ENCODE measurements at places on chromosomes 3 and 15. TPM values are rescaled to one million over a fixed set of nuclear protein-coding genes. Genes with fewer than 3 reads are reported as not detected.

The GHSR gene
- total RNA-seq = not detected

The KNL1 gene
- total RNA-seq = 18.4 TPM

The GOLGA8S gene
- not detected for total RNA-seq

The MAGI1 gene
- total RNA-seq = 3.6 TPM

The GOLGA8K gene
- 0.40 TPM for total RNA-seq

DNA sequence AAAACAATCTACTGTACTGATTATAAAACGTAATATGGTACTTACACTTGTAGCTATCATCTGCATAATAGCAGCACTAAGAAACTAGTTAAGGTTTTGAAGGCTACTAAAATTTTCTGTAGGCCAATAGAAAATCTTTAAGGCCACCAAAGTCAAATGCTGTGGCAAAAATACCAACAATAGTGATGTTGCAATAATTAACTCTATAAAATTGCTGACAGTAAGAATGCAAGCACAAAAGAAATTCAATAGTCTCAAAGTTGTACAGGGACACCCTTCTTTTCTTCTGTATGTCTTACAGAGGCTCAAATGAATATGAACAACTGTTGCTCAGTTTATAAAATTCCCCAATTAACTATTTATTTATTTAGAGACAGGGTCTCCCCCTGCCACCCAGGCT lies 62.0 kb downstream of the TMCC1 start:
- no peak for DNase-seq

DNA sequence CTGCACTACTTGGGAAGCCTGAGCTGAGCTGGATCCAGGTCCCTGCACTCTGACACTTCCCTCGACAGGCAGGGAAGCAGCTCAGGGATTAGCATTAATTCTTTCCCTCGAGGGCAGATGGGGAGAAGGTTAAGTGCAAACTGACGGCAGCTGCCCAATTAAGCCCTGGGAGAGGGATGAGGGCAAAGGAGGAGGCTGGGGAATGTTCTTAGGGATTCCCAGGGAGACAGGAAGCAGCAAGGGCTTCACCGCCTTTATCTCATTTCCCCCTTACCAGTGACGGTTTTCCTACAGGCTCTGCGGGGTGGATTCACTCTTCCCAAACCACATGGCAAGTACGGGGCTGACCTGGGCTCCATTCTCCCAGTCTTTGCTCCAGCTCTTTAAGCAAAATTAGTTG lies 519.0 kb upstream of the PROK2 start:
- DNase-seq = no peak

- DNase-seq = no peak
Measured at GRCh38 chr15:92115834-92116233, 262.3 kb downstream of the SLCO3A1 start.

DNA sequence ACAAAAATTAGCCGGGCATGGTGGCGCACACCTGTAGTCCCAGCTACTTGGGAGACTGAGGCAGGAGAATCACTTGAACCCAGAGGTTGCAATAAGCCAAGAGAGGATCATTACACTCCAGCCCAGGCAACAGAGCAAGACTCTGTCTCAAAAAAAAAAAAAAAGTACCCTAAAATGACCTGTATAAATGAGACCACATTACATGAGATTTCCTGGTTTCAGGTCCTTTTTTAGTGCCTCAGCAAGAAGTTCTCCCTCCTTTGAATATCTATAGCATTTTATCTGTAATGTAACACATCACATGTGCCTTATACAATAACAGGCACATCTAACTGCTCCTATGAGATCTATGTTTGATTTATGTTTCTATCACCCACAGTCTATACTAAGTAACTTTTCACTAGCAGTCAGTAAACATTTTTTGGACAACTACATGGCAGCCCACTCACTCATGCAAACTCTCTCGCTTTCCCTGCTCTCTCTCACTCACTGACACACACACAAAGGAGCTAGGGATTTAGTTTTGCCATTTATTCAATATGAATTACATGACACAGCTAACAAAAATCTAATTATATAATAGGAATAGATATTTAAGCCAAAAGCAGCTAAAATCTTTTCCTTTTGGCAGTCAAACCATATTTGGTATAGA lies 34.1 kb downstream of the ADAM10 start:
- DNase-seq = no peak

- peak; percentile 24 for DNase-seq
Measured at GRCh38 chr3:137165117-137165806, 207.5 kb downstream of the IL20RB start.

- no peak for DNase-seq
Measured at GRCh38 chr3:66227915-66228314, 7.1 kb downstream of the SLC25A26 start.

DNA sequence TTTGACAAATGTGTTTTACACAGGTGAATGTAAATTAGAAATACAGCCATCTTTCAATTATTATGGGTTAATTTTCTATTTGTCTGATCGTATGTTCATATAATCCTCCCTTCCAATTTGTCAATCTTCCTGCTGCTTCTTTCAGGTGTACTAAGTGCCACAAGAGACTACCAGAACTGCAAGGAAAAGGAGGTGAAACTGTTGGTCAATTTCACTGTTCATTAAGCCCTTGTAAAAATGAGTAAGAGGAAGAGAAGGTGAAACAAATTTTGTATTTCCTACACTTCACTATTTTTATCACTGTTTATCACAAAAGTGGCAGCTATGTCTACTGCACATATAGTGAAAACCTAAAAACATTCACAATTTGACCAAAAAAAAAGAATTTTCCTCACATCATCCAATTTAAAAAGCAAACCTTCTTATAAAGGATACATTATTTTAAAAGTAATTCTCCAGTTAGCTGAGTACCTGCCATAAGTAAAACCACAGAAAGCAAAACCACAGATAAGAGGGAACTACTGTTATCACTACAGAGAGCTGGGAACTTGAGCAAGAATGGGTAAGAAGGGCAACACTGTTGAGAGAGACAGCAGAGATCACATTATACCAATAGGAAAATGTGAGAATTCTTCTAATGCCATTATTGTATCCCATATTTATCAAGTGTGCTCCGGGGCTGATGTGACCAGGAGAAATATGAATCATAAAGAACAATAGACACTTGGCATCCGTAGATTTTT lies 163.0 kb downstream of the TBC1D5 start:
- peak; percentile 56 for DNase-seq

DNA sequence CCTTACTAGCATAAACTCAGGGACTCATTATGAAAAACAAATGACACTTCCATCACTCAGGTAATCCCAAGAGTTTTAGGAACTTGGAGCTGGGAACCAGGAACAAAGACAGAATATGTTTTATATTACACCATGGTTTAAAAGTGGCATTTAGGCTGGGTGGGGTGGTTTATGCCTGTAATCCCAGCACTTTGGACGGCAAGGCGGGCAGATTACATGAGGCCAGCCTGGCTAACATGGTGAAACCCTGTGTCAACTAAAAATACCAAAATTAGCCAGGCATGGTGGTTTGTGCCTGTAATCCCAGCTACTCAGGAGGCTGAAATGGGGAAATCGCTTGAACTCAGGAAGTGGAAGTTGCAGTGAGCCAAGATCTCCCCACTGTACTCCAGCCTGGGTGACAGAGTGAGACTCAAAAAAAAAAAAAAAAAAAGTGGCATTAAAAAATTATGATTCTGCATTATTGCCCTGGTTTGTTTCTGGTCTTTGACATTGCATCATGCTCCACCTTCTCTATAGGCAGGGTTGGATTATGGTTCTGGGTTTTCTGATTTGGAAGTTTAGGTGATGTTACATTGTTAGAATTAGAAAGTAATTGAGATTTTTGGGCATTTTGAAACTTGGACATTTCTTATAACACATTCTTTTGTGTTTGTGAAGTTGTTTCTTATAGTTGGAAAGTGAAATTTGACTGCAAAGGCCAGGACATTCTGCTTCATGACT lies 19.0 kb downstream of the SQOR start:
- no peak for DNase-seq

DNA sequence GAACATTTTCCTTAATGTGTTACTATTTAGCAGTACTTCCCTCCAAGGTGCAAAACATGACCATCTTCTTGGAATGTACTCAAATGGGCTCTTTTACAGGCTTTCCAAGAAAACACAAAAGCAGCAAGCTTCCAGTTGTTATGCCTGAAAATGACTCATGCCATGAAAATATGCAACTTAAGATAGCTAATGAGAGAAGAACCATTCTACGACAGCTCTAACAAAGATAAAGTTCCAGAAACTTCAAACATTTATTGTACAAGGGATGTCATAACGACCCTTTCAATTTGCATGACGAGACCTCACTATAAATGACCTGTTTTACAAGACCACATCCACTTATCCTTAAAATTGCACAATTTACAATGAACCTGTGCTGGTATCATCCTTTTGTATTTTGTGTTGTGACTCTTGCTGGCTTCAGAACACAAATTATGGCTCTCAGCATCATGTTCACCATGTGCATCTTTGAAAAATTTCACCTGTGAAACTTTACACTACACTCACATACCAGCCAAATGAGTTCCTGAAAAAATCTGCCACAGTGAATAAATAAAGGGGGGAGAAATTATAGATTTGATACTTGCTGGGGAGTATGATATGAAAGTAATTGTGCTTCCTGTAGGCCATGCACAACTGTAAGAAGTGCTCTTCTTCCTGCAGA lies 433.7 kb downstream of the MAGI1 start:
- DNase-seq = no peak

DNA sequence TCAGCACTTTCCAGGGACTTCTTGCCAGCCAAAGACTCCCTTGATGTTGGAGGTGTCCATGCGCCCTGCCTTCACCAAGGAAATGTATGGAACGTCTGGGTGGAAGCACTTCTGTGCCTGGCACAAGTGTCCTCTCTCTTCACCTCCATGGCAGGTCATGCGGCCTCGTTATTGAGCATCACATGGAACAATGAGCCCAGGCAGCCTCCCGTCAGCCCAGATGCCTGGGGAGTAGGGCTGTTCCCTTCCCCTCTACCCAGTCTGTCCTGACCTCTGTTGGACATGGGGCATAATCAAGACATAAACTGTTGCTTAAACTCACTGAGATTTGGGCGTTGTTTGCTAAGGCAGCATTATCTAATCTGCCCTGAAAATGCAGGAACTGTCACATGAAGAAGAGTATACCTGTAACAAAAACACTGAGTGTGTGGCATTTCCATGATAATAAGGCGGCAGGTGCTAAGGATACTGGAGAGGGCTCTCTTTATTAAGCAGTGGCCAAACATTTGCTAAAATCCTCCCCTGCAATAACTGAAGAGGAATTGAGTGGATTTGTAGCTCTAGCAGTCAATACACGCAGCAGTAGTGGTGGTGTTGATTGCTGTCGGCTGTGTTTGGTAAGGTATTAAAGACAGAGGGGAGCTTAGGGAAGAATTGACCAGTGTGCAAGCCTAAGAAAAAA lies 338.2 kb upstream of the ATP10A start:
- no peak for DNase-seq

GRCh38 chr3:95474338-95474737 lies 1340.1 kb upstream of the EPHA6 start:
- no peak for DNase-seq

GRCh38 chr3:166455744-166456143 lies 618.5 kb upstream of the BCHE start:
- DNase-seq = peak; percentile 21

DNA sequence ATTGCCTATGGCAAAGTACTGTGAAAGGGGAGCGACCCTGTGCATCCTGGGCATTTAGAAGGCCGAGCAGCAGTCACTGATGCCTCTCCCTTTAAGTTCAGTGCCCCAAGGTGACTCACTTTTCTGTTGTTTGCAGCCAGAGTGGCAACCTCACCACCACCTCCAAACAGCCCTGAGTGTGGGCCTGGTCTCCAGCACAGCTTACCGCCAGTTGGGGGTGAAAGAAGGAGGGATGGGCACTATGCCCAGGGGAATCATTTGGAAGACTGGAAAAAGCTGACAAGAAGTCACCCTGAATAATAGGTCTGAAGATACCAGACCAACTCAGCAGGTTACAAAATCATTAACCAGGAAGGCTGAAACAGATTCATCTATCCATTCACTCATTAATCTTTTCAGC lies 571.8 kb downstream of the EPHB1 start:
- no peak for DNase-seq

DNA sequence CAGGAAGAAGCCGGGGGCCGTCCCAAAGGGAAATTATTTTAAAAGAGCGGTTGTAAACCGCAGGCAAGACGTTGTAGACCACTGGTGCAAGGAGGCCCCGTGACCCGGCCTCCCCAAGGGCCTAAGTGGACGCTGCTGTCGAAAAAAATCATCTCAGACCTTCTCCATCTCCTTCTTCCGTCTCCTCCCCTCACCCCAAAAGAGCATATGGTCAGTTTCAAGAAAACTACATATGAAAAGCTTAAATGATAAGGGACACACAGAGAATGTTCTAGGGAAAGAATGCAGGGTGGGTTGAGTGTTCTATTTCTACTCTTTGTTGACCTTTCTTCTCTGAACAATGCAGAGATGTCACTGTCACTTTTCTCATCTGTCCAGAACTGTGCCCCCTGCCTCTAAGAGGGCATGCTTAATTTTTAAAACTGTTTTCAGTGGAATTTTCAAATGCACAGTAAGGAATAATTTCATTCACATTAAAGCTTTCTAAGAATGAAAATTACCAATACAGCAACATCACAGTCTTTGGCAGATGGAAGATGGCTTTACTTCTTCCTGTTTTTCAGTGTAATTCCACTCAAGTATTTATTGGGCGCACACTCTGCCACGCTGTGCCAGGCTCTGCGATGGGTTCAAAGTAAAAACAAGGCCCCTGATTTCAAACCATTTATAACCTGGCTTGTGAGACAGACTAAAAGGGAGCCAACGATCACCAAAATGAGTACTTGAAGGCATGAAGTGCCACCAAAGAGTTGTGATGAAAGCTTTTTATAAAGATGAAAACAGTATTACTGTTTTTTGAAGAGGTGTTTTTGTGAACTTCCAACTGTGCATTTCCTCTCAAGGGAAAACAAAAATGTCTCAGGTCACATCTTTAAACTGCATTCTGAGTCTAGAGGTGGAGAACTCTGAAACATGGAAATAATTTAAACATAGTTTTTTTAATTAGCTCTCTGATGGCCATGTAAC lies 891 bp upstream of the TOP2B start:
- DNase-seq = no peak

- DNase-seq = no peak
Measured at GRCh38 chr15:84833447-84834228, 16.5 kb downstream of the ALPK3 start.

DNA sequence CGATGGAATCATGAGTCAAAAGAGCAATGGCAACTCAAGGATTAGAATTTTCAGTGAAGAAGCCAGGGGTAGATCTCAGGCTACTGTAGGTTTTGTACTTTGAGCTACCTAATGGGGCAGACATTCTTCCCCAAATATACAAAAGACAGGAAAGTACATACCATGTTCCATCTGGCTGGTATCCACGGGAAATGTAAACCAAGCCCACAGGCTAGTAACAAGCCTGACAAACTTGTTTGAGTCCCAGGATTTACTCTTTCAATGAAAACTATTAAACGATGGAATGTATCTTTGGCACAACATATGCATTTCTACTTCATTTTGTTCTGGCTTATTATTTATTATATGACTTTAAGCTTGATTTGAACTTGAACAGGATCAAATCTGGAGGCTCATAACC lies 44.2 kb upstream of the GOLIM4 start:
- no peak for DNase-seq

DNA sequence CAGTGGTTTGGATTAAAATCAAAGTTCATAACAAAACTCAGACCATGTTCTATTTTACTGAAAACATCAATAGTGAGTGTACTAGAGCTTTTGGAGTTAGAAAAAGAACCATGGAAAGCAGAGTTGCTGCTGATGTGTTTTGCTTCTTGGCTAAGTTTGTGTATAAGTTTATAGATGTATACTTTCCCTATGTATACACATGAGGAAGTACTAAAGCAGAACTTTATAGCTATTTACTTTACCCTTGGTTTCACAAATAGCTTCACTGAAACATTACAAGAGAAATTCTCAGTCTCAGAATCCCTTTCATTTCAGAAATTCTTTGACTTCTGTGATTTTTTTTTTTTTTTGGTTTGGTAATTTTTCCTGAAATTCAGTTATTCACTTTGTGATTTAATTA lies 229.0 kb downstream of the PTPRG start:
- DNase-seq = no peak

Measured in SK-MEL-5 (cell line).